ENCODE measurements at places on chromosomes 3 and 15.

DNA sequence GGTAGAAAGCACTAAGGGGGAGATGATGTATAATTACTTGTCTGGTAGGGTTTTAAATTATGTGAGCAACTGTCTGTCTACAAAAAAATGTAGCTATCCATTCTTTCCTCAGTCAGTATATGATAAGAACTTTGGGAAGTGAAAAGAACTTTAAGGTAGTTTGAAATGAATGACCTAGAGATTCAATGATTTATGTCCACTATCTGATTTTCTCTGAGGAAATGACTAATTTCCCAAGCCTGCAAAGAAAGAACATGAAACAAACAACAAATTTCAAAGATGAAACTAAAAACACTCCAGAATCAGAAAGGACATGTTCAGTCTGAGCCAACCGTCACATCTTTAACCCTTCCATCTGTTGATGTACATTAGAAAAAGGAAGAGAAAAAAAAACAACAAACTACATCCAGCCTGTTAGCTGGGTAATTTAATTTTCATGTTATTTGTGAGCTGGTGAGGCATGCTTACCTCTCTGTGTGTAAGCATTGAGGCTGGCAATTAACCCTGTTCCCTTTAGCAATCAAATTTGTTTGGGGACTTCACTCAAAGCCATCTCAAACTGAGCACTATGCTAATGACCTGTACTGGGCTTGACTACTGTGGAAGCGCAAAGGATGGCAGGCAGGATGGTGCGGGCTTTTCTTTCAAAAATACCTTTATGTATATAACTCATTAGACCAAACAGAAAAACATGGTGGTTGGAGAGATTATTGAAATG, 220.1 kb downstream of the TUSC7 start:
- no peak for DNase-seq

- no peak for DNase-seq
Observed at GRCh38 chr15:52726195-52726594, 47.0 kb upstream of the ATOSA start.

DNA sequence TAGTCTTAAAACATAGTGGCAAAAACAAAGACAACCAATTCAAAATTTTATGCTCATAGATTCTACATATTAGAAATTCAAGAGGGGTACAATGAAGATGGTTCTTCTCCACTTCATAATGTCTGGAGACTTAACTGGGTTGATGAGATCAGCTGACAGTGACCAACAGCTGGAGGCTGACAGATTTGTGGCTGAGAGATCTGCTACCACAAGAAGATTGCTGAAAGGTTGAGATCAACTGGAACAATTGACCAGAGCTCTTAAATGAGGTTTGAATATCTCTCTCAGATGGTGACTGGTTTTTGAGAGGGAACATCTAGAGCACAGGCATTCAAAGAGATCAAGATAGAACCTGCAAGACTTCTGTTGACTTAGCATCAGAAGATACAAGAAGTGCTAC, 254.1 kb upstream of the ARPP21 start:
- DNase-seq, result no peak

GRCh38 chr3:4711680-4711992, 218.5 kb downstream of the ITPR1 start:
- no peak for DNase-seq

DNA sequence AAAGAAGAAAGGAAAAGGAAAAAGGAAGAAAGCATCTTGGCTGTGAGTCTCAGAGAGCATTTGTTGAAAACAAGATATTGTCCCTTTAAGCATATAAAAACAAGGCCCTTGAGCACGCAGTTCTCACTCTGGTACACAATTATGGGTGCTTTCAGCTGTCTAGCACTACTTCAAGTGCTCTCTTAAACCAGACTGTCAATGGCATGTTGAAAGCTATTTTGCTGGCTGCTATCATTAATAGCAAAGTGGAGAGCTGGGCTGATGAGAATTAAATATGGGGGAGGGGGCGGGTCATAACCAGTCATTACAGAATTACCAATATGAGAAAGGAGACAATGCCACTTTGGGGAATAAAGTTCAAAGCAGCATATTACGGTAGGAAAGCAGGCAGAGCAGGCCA, 9.3 kb downstream of the TLE3 start:
- DNase-seq, result no peak

GRCh38 chr3:127312818-127313217, 25.0 kb upstream of the PRR20G start:
- DNase-seq, result peak; percentile 64

GRCh38 chr15:27438403-27439375, 467.7 kb downstream of the GABRG3 start:
- no peak for DNase-seq

DNA sequence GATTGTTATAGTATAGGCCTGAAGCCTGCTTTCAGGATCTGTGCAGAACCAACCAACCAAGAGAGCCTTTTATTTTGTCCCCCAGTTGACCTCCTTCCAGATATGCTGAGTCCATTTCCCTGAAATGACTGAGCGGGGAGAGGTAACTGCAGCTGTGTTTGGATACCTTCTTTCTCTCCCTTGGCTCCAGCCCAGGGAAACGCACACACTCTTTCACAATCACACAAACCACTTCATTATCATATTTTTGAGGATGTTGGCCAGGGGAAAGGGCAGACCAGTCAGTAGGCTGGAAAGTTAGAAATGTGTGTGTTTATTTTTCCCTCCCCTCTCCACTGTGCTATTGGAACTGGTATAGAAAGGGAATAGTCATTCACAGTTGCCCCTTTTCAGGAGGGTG, 417.7 kb upstream of the TBL1XR1 start:
- DNase-seq, result peak; percentile 93

GRCh38 chr3:132218817-132219755, 98.1 kb upstream of the ACP3 start:
- DNase-seq, result peak; percentile 53

- no peak for DNase-seq
Observed at GRCh38 chr3:187737006-187737367, 8.3 kb downstream of the BCL6 start.

DNA sequence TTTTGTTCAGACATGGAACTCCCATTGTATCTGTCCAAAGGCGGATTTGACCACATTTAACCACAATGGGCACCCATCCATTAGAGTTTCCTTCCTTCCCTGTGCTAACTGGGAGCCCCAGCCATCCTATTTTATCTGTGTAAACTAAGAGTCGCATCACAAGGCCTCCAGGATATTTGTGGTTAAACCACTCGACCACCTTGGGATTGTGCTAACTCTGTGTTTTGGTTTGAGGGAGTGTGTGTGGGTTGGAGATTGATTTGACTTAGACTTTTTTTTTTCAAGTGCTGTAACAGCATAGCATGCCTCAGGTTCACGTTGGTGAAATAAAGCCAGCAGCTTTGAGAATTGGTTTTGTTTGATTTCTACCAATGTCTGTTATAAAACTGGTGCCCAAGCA, 100.4 kb upstream of the TP63 start:
- DNase-seq, result no peak

DNA sequence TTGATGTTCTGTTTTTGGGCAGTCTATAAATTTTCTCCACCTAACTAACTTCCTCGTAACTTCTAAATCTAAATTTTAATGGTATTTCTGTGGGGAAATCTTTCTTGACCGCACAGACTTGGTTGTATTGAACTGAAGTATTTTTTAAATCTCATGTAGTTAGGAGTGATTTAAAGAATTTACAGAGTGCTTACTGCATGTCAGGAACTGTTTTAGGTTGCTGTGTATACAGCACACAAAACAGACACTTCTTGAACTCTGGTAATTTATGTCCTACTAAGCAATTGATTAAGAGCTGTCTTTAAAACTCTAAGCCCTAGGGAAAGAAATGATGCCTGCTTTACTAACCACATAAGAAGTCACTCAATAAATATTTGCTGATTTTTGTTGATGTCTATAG, 1350.2 kb downstream of the ZPLD1 start:
- DNase-seq, result no peak

- no peak for DNase-seq
Observed at GRCh38 chr15:99431661-99432091, 134.1 kb upstream of the MEF2A start.

DNA sequence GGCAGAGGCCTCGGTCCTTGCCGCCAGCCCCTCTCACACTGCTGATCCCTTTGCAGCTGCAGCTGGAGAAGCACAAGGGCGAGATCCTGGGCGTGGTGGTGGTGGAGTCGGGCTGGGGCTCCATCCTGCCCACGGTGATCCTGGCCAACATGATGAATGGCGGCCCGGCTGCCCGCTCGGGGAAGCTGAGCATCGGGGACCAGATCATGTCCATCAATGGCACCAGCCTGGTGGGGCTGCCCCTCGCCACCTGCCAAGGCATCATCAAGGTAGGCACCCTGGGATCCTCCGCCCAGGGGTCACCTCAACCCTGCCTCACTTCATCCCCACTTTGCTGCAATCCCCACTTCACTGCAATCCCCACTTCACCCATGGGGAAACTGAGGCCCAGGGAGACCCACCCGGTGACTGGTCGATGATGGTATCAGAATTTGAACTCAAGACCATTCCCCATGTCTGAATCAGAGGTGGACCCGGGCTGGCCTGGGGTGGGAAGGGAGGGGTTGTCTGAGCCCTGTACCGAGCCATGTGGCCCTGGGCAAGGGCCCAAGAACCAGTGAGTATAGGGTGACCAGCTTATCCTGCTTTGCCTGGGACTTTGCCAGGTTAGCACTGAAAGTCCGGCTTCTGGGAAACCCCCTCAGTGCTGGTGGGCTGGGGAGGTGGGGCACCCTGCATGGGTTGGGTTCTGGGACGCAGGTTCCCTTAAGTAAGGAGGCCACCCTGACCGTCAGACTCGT, 162.9 kb downstream of the NSMCE3 start:
- no peak for DNase-seq

- no peak for DNase-seq
Observed at GRCh38 chr15:81297147-81297572, 26.8 kb downstream of the STARD5 start.

- no peak for DNase-seq
Observed at GRCh38 chr15:60480149-60480548, 1.2 kb upstream of the ICE2 start.

GRCh38 chr15:80060356-80061006, 1.0 kb downstream of the ZFAND6 start:
- DNase-seq, result no peak

DNA sequence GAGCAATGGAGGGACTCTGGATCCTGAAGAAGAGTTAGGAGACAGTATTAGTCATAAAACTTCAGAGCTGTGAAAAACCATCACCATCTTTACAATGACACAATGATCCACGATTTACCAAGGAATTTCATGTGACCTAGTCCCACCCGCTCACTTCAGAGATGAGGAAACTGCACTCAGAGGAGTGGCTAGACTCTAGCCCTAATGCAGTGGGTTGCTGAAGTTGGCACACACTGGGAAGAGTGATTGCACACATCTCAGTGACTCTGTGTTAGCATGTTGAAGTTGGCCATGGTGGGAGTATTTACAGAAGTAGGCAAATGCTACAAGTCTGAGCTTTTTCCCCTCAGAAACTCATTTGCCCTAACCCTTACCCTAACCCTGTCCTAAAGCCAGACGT, 35.2 kb upstream of the SPATA12 start:
- no peak for DNase-seq

GRCh38 chr3:50139308-50139707, 15.8 kb upstream of the SEMA3F start:
- no peak for DNase-seq

- DNase-seq, result no peak
Observed at GRCh38 chr3:133865136-133865855, 30.4 kb downstream of the RAB6B start.

DNA sequence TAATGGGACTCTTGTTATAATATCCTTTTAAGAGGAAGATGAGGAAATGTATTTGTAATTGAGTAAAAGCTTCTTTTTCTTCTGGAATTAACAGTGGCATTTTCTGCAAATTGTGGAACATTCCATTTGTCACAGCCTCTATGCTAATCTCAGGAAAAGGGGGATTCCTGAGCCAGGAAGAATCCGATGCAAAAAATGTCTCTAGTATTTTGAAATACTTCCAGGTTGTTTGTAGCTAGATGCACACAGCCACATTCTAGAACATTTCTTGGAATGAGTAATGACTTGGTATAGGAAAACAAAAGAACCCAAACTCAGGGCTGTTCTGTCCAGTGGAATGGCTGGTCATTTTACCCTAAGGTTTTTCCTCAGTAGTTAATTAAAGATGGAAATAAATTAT, 98.5 kb upstream of the SLC2A2 start:
- no peak for DNase-seq

GRCh38 chr3:39318301-39318700, 11.2 kb upstream of the CCR8 start:
- DNase-seq, result no peak

GRCh38 chr3:77304700-77305021, 264.8 kb downstream of the ROBO2 start:
- no peak for DNase-seq

DNA sequence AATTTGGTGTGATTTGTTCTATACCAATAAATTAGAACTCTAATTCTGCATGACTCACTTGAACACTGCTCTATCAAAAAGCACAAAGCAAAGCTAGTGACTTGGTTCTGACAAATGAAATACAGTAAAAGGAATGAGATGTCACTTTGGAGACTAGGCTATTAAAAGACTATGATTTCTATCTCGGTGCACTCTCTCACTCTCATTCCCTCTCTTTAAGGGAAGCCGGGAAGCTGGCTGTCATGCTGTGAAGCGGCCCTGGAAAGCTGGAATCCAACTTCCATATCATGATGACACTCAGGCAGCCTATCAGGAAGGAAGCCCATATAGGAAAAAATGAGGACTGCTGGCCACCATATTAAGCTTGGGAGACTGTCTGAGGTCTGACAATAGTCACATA, 590.1 kb upstream of the CBLB start:
- no peak for DNase-seq

DNA sequence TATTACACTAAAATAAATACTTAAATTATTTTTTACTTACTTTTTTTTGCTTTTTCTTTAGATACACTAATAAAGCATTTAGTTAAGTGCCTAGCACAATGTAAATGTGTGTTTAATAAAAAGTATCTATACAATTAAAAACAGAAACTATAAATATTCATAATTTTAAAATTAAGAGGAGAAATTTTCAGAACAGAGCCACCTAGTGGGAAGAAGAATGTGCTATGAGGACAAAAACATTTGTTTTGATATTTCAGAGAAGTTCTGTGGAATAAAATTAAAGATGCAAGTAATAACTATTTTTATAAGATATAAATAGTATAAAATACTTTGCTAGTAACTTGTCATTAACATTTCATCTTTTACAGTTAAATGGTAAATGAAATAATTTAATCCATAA, 33.6 kb upstream of the PLSCR5 start:
- DNase-seq, result no peak
